ENCODE measurements at places on chromosomes 3 and 15.

- no peak for DNase-seq
Measured at GRCh38 chr3:186785495-186786018, 2.2 kb downstream of the EIF4A2 start.

DNA sequence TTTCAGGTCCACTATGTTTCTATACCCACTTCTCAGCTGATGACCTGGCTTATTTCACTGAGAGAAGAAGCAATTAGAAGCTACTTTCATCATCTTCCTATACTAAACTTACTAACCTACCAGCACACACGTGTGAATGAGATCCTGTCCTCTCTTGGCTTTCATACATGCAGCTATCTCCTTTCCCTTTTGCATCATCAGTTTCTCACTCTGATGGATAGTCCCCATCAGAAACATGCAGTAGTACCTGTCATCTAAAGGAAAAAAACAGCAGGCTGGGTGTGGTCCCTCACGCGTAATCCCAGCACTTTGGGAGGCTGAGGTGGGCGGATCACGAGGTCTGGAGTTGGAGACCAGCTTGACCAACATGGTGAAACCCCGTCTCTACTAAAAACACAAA lies 237.6 kb upstream of the C2CD4B start:
- no peak for DNase-seq

DNA sequence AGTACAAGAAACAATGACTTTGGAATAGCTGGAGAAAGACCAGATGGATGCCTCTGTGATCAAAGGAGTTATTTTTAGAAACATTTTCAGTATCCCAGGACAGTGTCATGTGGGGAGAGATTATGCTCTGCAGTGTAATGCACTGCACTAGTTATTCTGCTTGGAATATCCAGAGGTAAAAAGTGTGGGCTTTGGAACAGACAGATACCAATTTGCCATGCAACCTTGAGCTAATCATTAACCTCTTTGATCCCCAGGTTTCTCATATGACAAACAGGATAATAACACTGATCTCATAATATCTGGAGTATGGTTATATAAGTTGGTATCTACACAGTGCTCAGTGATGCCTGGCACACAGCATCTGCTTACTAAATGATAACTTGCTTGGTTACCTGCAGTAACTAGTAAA lies 12.2 kb upstream of the SLC7A14 start:
- DNase-seq: no peak

DNA sequence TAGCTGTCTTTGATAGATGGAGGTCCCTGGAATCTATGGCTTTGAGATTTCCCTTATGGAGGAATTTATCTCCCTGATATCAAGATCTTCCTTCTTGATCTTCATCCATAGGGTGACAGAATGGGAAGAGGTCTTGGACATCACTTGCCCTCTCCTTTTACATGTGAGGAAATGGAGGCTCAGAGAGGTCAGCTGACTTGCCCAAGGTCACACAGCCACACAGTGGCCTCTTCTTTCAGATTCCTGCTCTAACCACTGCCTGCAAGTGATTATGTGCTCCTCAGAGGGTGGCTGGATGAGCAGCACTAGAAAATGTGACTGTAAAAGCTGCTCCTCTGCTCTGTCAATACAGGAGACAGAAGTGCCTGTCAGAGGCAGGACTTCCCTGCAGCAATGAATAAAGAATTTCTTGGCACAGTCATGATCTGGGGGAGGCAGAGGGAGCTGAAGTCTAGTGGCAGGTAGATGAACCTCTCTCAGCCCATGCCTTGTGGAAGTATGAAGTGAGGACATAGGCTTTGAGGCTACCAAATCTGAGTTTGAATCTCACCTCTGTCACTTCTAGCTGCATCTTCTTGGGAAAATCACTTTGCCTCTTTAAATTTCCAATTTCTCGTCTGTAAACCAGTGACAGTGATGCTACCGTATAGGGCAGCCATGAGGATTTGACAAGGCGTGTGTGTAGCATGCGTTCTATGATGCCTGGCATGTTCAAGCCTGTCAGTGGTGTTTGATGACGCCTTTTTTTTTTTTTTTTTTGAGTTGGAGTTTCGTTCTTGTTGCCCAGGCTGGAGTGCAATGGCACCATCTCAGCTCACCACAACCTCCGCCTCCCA lies 12.0 kb downstream of the SSUH2 start:
- DNase-seq: no peak

DNA sequence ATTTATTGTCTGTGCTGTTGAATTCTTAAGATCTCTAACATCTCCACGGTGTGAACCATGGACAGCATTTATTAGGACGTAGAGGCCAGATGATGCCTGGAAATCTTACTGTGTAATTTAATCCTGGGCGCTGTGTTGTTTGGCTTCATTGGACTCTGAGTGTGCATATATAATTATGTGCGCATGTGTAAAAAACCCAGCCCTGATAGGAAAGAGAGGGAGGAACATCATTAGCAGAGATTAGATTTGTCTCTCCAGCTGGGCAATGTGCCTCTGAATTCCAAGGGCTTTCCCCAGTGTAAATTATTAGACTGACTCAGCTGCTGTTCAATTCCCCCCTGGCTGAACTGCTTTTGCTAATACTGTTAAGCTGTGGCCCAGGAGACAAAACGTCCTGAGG lies 39.6 kb downstream of the MAP3K13 start:
- DNase-seq: no peak

- no peak for DNase-seq
Measured at GRCh38 chr3:5442106-5442785, 254.7 kb downstream of the EDEM1 start.

- no peak for DNase-seq
Measured at GRCh38 chr3:182136008-182136910, 424.5 kb downstream of the SOX2 start.

- DNase-seq: no peak
Measured at GRCh38 chr3:81643721-81644120, 117.7 kb downstream of the GBE1 start.

DNA sequence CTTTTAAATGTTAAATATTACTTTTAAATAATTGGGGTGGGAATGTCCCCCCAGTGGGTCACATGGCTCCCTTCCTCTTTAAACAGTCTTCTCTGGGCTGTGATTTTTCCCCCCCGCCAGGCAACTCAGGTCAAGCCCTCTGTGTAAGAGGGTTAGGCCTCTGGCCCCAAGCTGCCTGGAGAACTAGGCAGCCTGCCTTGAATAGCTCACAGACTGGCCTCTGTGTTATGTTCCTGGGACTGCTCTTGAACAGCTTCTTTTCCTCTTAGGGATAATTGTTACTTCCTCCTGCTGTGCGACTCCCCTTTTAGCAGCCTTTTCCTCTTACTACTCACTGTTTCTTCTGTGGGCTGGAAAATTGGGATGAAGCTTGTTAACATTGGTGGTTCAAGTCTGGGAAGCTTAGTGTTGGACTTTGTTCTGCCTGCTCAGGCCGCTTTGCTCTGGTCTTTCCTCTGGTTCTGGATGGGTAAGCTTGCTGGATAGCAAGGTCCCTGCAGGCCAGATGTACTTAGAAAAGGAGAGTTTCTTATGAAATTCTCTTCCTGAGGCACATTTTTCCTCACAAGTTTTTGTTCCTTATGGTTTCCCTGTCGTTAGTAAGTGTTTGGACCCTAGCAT lies 2.2 kb downstream of the TEX264 start:
- DNase-seq: no peak

DNA sequence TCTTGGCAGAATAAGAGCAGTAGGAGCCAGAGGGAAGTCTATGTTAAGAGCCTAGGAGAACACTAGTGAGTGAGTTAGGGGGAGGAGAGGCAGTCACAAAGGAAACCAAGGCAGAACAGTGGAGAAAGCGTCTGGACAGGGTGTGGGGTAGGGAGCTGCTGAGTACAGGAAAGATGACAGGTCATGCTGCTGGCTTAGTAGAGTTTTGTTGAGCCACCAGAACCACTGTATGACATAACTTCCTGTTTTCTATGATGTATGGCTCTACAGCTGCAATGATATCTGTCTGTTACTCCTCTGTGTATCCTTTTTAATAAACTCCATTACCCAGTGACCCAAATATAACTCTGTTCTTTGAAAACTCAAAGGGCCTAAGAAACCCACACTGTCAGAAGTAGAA lies 10.6 kb upstream of the STT3B start:
- no peak for DNase-seq

DNA sequence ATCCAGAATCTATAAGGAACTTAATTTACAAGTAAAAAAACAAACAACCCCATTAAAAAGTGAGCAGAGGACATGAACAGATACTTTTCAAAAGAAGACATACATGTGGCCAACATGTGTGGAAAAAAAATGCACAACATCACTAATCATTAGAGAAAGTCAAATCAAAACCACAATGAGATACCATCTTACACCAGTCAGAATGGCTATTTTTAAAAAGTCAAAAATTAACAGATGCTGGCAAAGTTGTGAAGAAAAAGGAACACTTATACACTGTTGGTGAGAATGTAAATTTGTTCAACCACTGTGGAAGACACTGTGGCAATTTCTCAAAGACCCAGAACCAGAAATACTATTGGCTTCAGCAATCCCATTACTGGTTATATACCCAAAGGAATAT lies 830.0 kb upstream of the ALCAM start:
- DNase-seq: no peak

DNA sequence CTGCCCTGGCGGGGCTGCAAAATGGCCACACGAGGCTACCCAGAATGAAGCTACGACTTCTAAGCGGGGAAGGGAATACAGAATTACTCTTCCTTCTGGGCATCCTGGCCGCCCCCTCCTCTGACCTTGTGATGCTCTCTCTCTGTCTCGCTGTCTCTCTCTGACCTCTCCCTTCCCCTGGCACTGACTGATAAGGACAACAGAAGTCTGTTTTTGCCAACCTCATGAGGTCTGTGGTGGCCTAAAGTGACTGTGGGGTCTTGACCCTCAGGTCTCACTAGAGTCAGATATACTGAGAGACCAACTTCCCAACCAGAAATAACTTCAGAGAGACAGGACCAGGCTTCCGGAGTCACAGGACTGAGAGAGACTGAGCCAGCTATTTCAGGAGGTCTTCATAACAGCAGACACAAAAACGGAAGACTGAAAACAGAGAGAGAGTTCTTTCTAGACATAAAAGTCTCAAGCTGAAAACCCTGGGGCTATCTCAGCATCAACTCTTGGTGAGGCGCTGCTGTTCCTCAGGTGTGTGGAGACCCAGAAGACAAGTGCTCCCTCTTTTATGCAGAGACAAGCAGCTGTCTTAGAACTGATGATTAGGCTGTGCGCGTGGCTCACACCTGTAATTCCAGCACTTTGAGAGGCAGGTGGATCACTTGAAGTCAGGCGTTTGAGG lies 38.2 kb upstream of the CFAP161 start:
- DNase-seq: no peak

- DNase-seq: no peak
Measured at GRCh38 chr3:61936344-61936937, 375.1 kb downstream of the PTPRG start.

DNA sequence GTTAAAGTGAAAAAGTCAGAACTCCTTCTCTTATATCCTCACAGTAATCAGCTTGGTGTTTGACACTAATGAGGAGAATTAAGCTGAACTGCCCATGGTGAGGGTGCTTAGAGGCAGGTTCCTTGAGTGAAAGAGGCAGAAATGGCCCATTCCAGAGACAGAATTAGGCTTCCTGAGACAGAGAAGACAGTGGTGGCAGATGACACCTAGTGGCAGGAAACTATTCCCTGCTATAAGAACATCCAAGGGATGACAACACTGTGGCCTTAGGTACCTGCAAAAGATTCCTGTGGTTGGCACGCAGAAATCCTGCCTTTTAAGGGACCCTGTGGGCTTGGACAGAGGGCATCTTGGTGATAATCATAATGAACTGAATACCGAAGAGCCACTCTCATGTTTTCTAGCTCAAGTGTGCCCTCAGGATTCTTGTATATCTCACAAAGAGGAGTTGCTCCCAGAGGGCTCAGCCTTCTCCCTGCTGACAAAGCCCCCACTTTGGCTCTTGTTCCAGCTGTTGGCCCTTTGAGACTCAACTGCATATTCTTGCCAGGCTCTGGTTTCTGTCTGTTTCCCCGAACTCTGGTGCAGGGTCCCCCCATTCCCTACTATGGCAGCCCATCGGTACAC lies 56.0 kb downstream of the KBTBD12 start:
- no peak for DNase-seq

- no peak for DNase-seq
Measured at GRCh38 chr3:100197876-100198275, 62.9 kb upstream of the TBC1D23 start.

GRCh38 chr3:45491344-45491743 lies 103.0 kb downstream of the LARS2 start:
- DNase-seq: no peak

GRCh38 chr15:75153087-75153486 lies 48.6 kb upstream of the C15orf39 start:
- no peak for DNase-seq

GRCh38 chr15:74170071-74170844 lies 3.3 kb upstream of the ISLR start:
- DNase-seq: no peak

GRCh38 chr3:38404286-38404685 lies 49.4 kb upstream of the ACVR2B start:
- no peak for DNase-seq

- DNase-seq: no peak
Measured at GRCh38 chr15:80597076-80597475, 98.0 kb upstream of the ABHD17C start.

GRCh38 chr15:34355241-34355640 lies 11.8 kb downstream of the LPCAT4 start:
- DNase-seq: no peak

DNA sequence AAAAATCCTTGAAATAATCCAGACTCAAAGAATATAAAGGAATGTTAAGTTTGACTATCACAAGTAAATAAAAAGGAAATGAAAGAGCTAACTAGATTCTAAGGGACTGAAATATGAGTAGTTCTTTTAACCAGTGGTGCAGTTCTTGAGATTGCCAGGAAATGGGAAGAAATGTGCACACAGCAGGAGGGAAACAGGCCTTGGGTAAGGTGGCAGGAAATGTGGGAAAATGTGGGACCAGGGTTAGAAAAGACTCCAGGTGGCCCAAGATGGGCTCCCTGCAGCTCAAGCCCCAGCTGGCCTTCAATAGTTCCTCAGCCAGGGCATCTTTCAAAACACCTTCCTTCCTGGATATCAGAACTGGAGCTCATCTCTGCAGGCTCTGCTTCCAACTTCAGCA lies 181.3 kb downstream of the ISL2 start:
- DNase-seq: no peak

GRCh38 chr3:97821287-97821773 lies 481 bp upstream of the CRYBG3 start:
- DNase-seq: no peak

DNA sequence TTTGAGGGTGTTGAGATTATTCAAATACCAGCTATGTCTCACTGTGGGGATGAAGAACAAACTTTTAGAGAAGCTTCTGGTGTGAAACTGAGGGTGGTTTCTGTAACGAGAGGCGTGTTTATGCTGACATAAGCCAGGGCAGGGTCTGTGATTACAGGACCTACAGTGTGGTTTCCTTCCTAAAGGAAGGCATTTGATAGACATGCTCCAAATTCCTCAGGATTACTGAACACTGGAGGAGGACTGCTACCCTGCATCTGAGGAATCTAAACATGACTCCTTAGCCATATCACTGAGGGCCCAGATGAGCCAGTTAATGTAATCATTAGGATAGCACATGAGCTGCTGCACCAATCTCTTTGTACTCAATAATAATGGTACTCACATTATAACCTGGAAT lies 328.4 kb upstream of the UMPS start:
- no peak for DNase-seq

GRCh38 chr15:48855501-48856440 lies 22.2 kb upstream of the EID1 start:
- DNase-seq: no peak

- no peak for DNase-seq
Measured at GRCh38 chr15:85748729-85749128, 46.0 kb downstream of the KLHL25 start.
